ENCODE measurements at places on chromosomes 2 and 18.

- DNase-seq, result no peak
Measured at GRCh38 chr2:1561811-1562421, 148.7 kb downstream of the TPO start.

- no peak for DNase-seq
Measured at GRCh38 chr2:224999754-225000153, 42.5 kb downstream of the DOCK10 start.

GRCh38 chr18:77487951-77488740 lies 238.5 kb downstream of the GALR1 start:
- no peak for DNase-seq

DNA sequence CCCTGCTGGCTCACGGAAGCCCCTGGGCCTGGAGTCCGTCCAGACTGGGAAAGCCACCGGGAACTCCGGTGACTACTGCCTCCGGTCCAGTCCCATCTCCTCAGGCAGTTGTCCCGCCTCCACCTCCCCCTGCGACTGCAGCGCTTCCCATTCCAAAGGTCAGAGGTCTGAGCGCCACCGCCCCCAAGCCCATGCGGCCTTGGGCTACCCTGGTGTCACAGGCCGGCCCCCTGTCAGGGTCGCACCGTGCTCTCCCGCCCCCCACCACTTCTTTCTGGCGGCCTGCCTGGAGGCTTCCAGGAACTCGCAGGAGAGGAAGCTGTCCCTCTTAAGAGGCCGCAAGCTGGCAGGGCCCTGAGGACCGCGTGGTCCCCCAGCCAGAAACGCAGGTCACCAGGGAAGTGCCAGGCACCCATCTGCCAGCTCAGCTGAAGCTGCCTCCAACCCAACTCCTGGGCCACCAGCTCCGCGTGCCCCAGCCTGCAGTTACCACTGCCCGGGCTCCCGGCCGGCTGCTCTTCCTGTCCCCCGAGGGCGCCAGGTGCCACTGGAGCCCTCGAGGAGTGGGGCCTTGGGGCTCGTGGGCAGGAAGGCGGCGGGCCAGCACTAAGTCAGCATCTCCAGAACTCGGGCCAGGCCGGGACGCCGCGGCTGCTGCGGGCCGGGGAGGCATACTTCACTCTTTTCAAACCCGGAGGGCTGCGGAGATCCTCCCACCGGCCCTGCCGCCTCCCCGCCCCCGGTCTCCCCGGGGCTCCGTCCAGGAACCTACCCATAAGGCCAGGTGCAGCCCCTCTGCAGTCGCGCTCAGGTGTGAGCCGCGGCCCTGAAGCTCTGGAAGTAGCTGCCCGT lies 83.3 kb upstream of the POMC start:
- DNase-seq, result no peak

GRCh38 chr2:136378712-136379595 lies 261.0 kb upstream of the CXCR4 start:
- no peak for DNase-seq

- no peak for DNase-seq
Measured at GRCh38 chr18:62332431-62332830, 7.3 kb downstream of the TNFRSF11A start.

DNA sequence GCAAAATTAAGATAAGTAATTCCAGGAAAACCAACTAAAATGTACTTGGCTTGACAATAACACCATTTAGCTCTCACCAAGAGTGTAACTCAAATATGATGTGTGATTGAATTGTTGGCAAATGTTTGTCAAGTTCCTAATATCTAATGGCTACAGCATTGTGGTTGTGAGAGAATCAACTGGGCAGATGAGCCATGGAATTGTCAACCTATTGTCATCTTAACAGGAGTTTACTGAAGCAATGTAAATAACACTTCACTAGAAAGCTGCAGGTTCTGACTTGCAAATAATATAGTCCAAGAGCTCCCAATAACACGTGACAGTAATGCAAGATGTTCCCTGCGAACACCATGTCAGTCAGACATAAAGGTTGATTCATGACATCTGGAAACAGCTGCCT lies 495.2 kb upstream of the MEIS1 start:
- DNase-seq, result no peak

DNA sequence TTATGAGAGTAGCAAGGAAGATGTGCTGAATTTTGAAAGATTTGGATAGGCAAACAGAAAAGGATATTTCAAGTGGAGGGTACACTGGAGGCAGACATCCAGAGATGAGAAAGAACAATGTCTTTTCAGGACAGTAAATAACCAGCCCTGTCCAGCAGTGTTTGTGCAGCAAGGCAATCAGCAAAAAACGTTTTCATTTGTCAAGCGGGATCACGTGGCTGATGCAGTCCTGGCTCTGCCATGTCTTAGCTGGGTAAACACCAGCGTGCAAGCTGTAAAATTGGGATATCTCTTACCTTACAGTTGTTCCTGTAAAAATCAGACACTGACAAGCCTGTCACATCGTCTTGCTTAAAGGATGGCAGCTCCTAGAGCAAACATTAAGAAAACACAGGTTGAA lies 67.8 kb downstream of the CWC22 start:
- no peak for DNase-seq

DNA sequence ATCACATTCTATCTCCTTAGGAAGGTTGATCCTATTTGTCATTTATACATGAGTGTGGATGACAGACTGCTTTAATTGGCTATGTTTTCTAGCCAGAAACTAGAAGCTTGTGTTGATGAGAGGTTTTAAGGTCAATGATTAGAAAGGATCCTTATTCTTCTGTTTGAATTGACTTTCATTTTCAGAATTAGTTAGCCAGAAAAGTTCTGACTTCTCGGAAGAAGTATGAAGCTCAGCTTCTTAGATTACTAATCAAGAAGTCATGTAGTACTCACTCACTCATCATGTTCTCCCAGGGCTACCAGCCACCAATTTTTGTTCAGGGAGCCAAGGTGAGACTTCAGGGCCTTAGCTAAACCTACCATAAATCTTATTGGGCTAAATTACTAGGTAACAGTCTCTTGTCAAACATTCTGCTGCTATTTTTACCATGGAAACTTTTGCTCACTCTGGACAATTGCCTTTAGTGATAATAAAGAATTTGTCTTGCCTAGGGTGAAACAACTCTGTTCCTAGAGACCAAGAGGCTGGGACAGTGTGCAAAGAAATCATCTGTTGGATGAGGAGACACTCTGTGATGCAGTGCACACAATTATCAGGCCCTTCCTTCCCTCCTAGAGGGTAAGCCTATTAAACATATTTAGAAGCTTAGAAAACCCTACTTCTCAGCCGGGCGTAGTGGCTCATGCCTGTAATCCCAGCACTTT lies 111.6 kb upstream of the DNMT3A start:
- no peak for DNase-seq

DNA sequence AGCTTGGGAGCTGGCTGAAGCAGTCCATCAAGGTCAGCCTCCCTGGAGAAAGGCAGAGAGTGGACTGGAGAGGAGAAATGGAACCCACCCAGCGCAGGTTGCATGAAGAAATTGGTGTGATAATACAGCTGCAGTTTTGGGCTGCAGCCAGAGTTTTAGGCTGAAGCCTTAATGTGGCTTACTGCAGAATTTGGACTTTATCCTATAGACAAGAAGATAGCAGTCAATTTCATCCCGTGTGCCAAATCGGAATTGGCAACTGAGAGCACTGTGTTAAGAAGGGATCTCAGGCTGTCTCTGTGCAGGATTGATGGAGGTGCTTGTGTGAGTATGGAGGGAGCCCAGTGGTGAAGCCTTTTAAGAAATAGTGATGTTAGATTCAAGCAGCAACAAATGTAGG lies 7.5 kb downstream of the SGPP2 start:
- DNase-seq, result no peak

DNA sequence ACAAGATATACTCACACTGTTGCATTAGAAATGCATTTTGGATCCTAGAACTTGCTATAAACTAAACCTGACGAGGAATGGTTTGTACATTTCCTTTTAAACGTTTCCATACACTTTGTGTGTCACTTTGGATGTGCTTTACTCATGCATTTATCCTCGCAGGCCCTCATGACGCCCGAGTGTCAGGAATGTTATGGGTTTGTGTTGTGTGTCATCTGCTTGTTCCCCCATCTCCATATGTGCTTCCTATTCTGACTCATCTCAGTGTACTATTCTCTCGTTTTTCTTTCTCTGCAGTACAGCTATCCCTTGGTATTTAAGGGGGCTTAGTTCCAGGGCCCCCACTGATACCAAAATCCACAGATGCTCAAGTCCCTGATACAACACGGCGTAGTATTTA lies 121.5 kb upstream of the RASGRP3 start:
- no peak for DNase-seq

- no peak for DNase-seq
Measured at GRCh38 chr18:13173578-13174145, 44.9 kb upstream of the LDLRAD4 start.

DNA sequence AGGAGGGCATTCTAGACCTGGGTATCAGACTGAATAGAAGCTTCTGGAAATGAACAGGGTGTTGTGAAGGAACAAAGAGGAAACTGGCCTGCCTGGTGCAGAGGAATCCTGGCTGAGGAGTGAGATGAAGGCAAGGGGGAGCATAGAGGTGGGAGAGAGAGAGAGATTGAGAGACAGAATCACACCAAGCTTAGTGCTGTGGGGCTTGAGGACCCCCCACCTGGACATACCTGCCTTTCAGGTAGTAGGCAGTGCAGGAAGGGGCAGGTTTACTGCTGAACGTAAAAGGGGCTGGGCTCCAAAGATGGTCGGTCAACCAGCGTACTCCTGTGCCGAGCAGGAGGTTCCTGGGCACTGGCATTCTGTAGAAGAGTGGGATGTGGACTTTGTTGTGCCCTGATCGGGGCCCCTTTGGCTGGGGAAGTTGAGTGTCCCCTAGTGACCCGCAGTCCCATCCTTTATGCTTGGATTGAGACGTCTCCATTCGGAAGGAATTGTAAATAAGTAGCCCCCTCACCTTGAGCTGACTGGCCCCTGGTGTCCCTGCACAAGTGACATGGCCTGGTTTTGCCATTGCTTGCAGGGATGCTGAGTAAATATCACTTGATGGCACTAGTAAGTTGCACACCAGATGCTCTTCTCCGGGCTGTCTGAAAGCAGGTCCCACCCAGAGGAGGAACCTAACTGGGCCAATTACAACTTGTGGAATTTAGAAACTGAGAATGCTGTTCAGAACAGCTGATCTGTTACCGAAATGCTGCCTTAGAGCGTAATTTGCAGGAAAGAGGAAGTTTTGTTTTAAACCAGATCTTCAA lies 1.4 kb downstream of the UBE2F start:
- peak; percentile 8 for DNase-seq

GRCh38 chr18:39272230-39272629 lies 1706.6 kb upstream of the CELF4 start:
- DNase-seq, result no peak

DNA sequence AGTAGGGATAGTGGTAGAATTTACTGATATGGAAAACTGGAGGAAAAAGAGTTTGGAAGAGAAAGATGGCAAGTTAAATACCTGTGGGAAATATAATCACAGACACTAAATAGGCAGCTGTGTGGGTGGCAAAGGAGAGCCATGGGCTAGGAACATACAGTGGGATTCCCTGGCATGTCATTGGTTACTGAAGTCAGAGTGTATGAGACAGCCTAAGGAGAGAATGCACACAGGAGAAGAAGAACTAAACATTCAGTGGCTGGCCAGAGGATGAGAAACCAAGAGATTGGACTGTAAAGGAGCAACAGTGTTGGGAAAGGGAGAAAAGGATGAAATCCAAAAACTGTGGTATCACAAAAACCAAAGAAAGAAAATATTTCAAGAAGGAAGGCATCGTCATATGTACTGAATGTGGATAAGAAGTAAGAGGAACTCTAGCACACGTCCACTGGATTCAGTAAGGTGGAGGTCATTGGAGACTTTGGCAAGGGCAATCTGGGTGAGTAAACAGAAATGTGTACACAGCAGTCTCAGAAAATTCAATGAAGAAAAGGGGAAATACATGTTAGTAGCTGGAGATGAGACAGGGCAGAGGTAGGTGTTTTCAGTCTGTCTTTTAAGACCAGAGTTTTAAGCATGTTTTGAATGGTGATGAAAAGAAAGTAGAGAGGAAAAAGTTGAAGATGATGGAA lies 83.3 kb downstream of the SPIRE1 start:
- DNase-seq, result no peak

DNA sequence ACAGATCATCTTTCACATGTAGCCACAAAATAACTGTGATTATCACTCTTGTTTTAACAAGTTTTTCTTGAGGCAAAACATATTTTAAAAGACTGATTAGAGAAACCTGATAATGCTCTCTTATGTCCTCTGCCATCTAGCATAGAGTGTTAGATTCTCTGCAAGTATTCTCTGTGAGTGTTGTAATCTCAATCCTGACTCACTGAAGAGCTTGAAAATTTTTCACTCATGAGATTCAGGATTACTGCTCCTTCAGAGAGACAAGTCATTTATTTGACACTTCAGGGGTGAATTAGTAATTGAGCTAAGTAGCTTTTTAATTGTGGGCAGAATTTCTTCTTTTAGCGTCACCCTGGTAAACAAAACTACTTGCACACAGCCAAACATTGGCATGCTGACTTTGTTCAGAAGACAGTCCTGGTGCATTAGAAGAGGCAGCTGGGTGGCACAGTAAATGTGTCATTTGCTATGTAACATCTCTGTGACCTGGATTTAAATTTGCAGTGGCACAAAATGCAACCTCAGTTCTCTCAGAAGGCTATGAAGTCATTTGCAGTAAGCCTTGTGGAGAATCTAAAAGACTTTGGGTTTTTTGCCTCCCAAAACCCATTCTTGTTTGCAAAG lies 172.9 kb downstream of the LRP1B start:
- no peak for DNase-seq

DNA sequence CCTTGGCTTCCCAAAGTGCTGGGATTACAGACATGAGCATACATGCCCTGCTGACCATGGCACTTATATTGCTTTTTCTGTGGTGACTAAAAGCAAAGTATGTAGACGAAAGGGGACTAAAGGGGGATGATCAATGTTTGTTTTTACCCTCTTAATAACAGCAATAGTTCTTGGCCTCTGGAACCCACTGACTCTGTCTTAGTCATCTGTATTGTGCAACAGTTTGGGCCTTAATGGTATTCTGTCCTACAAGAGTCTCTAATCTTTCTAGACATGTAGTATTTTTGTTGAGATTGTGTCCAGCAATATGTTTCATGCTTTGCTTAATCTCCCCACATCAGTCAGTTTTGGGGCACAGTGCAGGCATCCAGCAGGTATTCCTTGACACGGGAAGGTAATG lies 359.9 kb upstream of the FANCL start:
- no peak for DNase-seq

DNA sequence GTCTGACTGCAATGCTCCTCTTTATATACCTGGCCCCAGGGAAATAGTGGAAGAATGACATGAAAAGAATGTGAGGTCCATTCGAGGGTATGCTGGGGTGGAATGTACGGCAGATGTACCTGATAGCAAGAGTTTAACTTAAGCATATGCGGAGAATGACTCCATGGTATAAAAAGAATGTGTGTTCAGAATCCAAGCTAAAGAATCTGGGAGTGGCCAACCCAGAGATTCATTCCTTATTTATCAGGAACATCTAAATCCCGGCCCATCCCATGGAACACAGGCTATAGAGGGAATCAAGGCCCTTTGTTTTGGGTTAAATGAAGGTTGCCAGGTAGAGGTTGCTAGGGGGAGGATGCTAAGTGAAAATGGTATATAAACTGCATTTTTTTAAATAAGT lies 150.0 kb downstream of the ZNF385B start:
- DNase-seq, result peak; percentile 63

All from NCI-H226 (cell line).